ENCODE measurements at places on chromosomes 3 and 15. TPM values are rescaled to one million over a fixed set of nuclear protein-coding genes. Genes with fewer than 3 reads are reported as not detected.

GRCh38 chr3:170848292-170848917 is 21.6 kb downstream of the RPL22L1 start:
- DNase-seq: no peak

- no peak for DNase-seq
These were observed 8.1 kb upstream of the LRRC2 start for GRCh38 chr3:46574243-46574646.

The NOX5 gene
- total RNA-seq: 0.05 TPM

DNA sequence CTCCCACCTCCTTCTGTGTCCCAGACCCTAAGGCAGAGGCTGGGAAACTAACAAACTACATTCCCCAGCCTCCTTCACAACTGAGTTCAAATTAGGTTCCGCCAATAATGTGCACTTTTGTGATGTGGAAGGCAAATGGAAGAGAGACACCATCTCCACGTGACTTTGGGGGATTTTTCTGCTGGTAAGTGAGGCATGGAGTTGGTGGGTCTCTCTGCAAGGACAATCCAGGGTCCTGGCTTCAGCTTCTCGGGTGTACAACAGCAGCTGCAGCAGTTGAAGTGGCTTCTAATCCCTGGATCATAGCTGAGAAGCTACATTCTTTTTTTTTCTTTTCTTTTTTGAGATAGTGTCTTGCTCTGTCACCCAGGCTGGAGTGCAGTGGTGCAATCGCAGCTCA is 58.9 kb upstream of the GATA2 start:
- DNase-seq: no peak

- no peak for DNase-seq
These were observed 106.7 kb upstream of the AGBL1 start for GRCh38 chr15:85972805-85973540.

The CXCR6 gene
- not detected for total RNA-seq

DNA sequence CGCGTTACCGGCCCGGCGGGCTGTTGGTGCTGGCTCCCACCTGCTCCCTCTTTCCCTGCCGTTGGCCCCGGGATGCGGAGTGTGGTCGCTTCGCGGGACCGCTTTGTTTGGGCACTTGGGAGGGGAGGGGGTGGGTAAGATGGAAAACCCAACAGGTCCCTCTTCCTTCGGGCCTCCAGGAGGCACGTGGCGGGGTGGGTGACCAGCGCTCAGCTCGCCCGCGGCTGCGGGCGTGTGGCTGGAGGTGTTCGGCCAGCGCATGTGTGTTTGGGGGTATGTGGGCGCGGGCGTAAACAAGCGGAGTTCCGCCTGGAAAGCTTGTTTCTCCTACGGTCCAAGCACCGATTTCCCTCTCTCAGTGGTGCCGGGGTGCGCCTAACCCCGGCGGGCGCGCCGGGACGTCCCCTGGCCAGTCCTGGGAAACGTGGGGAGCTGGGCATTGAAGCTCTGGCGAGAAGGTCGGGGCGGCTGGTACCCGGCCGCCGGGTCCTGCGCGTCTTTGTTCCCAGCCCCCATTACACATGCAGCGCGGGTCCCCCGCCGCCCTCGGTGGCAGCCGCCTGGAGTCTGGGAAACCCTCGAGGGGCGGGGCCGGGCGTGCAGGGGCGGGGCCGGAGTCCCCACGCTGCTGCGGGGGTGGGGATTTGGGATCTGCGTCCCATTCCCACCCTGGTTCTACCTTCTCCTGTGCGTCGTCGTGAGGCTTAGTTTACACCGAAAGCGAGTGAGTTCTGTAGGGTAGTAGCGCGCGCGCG is 1.4 kb downstream of the ACVR2B start:
- peak; percentile 62 for DNase-seq

DNA sequence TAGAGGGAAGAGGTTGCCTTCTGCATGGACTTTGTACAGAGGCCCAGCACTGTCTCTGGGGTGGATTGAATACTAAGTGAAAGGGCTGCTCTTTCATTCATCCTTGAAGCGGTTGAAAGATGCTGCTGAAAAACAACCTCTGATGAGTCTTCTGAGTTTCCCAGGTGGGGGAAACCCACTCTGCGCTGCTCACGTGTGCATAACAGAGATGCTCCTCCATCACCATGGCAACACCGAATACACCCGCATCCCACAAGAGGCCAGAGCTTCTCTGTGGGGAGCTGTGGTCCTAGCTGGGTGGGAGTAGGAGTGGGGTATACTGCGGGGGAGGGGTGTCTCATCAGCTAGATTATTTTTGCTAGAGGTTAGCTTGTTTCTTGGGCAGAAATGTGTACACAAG is 6.1 kb upstream of the SYN2 start:
- DNase-seq: no peak

- DNase-seq: no peak
These were observed 337.8 kb upstream of the CBLB start for GRCh38 chr3:106206613-106207012.

DNA sequence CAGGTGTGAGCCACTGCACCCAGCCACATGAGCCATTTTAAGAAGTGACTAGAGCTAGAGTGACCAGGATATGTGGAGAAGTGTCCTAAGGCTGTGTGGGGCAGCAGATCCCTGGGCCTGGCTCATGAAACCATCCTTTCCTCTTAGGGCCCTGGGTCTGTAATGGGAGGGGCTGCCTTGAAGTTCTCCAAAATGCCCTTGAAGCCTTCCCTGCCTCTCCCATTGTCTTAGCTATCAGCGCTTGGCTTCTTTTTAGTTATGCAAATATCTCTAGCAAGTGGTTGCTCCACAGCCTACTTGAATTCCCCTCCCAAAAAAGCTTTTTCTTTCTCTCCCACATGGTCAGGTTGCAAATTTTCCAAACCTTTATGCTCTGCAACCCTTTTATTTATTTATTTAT is 112.4 kb upstream of the SPATA16 start:
- DNase-seq: no peak

GRCh38 chr3:168950622-168951021 is 712.9 kb downstream of the MECOM start:
- DNase-seq: peak; percentile 2

DNA sequence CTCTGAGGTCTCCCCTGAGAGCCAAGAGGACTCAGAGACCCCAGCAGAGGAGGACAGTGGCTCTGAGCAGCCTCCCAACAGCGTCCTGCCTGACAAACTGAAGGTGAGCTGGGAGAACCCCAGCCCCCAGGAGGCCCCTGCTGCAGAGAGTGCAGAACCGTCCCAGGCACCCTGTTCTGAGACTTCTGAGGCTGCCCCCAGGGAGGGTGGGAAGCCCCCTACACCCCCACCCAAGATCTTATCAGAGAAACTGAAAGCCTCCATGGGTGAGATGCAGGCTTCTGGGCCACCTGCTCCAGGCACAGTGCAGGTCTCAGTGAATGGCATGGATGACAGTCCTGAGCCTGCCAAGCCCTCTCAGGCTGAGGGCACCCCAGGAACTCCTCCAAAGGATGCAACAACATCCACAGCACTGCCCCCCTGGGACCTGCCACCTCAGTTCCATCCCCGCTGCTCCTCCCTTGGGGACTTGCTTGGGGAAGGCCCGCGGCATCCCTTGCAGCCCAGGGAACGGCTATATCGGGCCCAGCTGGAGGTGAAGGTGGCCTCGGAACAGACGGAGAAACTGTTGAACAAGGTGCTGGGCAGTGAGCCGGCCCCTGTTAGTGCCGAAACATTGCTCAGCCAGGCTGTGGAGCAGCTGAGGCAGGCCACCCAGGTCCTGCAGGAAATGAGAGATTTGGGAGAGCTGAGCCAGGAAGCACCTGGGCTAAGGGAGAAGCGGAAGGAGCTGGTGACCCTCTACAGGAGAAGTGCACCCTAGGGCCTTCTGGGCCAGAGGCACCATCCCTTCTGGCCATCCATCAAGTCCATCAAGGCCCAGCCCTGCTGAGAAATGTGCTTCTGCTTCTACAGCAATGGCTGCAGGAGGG is 23.6 kb downstream of the PLEKHO2 start:
- DNase-seq: no peak

DNA sequence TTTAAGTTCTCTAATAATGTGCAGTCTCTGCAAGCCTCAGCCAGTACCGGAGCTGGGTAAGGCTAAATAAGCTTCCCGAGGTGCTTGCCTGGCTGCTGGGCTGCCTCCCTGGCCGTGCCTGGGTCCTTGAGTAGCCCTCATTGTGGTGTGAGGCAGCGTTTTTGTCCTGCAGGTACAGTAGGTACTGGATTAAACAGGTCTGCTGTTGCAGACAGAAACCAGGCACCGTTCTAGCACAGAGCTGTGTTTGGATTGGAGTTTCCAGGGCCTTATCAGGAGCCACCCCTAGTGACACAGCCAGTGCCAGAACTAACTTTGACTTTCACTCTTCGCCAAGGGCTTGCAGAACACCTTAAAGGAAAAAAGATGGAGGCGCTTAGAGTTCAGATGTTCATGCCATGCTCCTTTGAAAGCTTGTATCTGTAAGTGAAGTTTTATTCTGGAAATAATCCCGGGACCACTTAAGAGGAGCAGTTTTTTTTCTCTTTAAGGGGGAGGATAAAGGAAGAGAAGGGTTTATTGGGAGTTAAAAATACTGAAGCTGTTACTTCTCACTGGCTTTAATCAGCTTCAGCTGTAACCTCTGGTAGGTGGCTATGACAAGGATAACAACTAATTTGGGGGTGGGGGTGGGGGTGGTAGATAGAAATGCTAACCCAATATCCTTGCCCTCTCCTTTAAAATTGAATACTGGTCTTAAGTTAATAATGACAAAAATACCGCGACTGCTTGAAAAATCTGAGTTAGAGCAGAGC is 126.8 kb downstream of the MITF start:
- DNase-seq: peak; percentile 62

Data from mammary epithelial cell (primary cell).